Hepatic stellate cell (primary cell): ENCODE measurements at places on chromosomes 7 and 10.

GRCh38 chr10:84946904-84947303, 618.5 kb downstream of the CCSER2 start:
- no peak for DNase-seq

DNA sequence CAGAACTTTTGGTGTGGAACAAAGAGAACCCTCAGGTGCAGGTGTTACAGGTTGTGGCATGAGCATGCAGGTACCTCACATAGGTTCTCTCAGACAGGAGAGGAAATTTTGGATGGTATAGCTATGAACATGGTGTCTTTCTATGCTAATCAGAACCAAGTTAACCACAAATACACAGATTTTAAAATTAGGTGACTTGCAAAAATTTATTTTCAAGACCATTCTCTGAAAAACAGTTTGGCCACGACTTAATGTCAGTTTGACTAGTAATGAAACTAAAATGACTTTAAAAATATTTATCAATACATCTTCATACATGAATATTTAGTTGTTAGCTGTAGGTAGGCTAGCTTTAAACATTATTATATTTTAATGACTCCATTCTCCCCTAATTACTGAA, 129.6 kb downstream of the SRI start:
- DNase-seq, result no peak

DNA sequence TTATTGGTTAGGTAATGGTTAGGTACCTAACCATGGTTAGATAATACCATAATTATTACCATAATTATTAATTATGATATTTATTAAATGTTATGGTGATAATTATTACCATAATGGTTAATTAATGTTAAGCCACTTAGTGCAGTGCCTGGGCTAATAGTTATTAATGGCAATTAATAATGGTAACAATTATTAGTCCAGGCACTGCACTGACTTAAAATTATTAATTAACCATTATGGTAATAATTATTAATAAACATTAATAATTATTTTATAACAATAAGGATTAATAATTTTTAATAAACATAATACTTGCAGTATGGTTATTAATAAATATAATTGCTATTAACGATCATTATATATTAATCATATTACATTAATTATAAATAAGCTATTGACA, 604.0 kb downstream of the CALN1 start:
- no peak for DNase-seq

DNA sequence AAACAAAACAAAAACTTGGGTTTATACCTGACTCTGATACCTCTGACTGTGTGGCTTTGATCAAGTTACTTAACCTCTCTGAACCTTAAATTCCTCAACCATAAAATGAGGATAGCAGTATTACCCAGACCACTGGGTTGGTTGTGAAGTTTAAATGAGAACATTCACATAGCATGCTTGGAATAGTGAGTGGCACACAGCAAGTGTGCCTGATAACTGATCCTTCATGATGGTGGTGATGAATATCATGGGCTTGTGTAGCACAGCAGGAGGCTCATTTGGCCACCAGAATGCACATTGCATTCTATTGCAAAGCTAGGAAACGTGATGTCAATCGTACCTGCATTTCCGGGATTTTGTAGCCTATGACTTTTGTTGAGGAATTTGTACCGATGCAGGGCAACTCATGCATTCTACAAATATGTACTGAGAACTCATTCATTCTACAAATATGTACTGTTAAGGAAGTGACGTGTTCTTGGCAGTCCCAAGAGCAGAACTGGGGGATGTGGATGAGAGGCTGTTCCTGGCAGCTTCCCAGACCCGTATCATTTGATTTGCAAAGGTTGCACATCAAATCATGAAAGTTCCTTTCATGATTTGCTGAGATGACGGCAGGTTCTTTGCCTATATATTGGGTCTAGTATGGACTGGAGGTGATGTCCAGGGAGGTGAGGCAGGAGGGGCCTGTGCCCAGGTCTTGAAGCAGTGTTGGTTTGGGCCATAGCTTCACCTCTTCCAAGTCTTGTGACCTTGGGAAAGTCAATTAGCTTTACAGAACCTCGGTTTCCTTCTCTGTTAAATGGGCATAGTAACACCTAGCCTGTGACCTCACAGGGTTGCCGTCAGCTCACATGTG, 94.6 kb upstream of the SMNDC1 start:
- DNase-seq, result peak; percentile 91

GRCh38 chr10:113425541-113425951, 127.3 kb upstream of the HABP2 start:
- DNase-seq, result no peak

DNA sequence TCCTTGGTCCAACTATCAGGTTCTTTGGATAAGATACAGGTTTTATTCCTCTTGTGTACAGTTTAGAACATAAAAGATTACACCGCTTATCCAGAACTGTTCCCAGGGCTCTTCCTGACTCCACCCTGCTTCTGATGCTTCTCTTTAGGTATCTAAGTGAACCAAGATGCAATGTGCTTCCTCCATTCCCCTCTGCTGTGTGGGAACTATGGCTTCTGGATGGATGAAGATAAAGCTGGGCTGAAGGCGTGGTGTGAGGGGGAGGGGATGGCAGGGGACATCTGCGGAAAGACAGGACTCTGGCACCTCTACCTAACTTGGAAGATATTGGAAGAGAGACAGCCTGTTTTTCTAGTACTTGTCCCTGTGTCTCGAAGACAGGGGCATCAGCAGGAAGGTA, 209.9 kb upstream of the TBX20 start:
- no peak for DNase-seq

DNA sequence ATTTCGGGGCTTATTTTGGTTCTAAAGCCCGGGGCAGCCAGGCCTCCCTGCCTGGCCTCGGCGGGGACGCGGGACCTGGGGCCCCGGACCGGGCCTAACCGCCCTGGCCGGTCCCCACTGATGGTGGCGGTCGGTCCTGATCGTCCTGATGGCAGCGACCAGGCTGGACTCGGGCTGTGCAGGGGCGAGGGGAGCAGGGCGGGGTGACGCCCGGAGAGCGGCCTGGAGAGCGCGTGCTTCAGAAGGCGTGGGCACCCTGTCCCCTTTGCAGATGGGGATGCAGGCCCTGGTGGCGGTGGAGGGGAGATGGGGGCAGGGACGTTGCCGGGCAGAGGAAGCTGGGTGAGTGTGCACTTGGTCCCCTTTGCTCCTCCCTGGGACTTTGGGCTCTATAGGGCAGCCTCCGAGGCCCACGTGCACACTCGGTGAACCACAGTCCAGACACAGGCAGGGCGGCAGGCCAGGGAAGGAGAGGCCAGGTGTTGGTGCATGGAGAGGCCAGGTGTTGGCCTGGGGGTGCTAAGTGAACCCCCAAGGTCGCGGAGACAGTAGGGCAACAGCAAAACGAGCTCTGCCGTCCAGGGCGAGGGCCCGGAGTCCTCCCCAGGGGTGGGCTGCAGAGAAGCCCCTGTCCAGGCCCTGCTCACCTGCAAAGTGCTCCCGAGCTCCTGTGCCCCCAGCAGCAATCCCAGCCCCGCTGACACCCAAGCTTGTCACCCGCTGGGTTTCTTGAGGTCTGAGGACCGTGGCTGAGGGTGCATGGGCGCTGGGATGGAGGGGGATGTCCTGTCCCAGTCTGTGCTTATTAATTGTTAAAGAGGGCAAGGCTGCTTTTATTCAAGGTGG, 42.4 kb upstream of the FAM20C start:
- no peak for DNase-seq

DNA sequence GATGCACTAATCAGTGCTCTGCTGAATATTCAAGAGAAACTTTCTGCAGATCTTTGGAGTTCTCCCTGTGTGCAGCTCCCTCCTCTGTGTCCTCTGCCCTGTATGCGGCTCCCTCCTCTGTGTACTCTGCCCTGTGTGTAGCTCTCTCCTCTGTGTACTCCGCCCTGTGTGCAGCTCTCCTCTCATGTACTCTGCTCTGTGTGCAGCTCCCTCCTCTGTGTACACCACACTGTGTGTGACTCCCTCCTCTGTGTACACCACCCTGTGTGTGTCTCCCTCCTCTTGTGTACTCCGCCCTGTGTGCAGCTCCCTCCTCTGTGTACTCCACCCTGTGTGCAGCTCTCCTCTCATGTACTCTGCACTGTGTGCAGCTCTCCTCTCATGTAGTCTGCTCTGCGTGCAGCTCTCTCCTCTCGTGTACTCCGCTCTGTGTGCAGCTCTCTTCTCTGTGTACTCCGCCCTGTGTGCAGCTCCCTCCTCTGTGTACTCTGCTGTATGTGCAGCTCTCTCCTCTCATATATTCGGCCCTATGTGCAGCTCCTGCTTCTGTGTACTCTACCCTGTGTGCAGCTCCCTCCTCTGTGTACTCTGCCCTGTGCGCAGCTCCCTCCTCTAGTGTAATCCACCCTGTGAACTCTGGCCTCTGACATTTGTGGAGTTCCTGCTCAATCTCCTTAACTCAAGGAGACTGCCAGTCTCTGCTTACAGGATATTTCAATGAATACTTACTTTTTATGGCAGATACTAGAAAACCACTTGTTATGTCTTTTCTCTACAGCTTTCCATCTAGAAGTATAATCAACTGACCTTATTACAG, 280.4 kb downstream of the GLRX3 start:
- DNase-seq, result no peak

- no peak for DNase-seq
Measured at GRCh38 chr10:117163954-117164548, 26.0 kb upstream of the VAX1 start.

- no peak for DNase-seq
Measured at GRCh38 chr7:11648101-11648500, 183.9 kb downstream of the THSD7A start.
